Bone marrow (tissue), 2 donors: ENCODE measurements at places on chromosomes 2 and 18.

DNA sequence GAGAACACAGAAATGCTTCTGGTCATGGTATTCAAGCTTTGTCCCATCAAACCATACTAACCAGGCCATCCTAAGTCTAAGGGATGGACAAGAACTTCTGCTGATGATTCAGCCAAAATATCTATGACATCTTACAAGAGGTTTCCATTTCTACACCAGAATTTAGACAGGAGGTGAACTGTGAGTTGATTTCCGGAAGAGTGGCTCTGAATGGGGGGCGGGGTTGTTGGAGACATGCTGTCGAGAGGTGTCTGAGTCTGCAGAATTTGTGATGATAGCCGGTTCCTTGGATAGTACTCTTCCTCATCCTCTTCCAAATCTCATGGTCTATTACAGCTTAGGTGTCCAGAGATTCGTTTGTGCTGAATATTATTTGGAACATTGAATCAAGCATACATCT lies 408.7 kb upstream of the TCF4 start:
- DNase-seq = no peak

GRCh38 chr18:13178976-13179375 lies 39.6 kb upstream of the LDLRAD4 start:
- DNase-seq = no peak

- no peak for DNase-seq
These were observed 18.3 kb downstream of the FHL2 start for GRCh38 chr2:105380432-105381100.

- DNase-seq = no peak
These were observed 9.2 kb downstream of the RNMT start for GRCh38 chr18:13735681-13736080.

DNA sequence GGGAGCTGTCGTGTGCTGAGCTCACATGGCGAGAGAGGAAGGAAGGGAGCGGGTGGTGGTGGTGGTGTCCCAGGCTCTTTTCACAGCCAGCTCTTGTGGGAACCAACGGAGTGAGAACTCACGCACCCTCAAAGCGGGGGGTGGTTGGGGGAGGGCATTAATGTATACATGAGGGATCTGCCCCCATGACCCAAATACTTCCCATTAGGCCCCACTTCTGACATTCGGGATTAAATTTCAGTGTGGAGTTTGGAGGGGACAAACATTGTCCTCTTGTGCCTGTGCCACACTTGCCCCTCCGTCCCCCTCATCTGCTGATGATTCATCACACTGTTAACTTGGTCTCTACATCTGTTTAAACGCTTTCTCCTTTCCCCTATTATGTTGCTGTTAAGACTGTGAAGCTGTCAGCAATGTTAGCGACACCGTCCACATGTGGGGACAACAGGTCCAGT lies 22.5 kb downstream of the INPP4A start:
- DNase-seq = no peak

DNA sequence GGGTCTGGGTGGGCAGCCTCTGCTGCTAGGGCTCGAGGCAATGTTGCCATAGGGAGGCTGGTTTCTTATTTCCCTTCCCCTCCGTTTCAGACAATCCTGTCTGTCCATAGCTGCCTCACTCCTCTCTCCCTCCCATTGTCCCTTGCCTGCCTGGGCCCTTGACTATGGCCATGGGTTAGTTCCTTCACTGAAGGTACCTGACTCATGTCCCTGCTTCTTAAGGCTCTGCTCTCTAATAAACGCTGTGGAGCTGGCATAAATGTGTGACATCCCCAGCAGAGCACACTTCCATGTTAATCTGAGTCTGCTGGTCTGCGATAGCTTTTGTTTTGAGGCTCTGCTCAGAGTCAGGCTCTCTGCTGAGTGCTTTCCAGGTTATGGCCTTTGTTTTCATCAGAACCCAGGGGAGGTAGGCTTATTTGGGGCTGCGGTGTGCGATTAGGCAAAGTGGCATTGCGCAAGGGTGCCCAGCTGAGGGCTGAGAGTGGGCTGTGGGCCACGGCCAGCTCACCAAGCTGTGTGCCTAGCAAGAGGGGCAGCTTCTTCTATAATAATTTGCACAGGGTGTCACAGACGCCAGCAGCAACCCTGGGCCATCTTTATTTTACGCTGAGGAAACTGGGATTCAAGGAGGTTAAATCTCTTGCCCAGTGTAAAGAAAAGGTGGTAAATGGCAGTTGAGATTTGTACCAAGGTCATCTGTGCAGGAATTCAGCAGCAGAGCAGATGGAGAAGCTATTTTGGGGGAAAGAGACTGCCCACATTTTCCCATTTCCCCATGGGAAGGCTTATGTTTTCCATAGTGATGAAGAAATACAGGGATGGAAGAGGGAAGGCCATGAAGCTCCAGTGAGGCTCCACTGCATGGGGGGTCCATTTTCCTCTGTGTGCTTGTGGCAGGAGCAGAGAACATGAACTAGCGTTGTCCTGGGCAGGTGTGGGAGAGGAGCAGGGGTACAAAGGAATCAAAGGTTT lies 25.6 kb downstream of the MRPL33 start:
- no peak for DNase-seq

DNA sequence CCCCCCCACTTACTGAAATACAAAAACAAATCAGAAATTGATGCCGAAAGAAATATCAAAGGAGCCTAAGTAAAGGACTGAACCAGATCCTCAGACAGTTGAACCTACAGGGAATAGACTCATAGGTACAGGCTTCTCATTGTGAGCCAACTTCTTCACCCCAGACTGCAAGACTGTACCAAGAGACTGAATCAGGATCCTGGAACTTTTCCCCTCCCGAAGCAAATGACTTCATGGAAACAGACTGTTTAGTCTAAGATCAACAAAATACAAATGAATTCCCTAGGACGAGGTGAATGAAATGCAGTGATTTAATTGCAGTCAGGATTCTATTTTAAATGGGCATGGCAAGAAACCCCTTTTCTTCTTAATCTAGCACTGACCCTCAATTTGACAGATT lies 53.6 kb upstream of the RNF152 start:
- no peak for DNase-seq

DNA sequence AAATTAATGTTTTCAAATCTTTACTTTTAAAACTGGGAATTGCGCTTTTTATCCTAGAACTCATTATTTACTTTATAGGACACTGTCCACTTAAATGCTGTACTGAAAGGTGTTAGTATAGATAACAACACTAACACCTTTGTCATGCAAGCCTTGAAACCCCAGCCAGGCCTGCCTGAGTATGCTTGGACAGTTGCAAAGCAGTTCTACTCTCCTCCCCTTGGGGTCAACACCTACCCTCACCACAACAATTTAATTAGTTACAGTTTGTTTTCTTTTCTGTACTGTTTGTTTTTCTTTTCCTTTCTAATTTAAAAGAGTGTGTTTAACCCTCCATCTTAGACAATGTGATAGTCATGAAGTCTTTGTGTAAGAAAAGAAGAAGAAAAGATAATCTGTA lies 18.9 kb upstream of the FAM98A start:
- no peak for DNase-seq

- DNase-seq = no peak
These were observed 106.9 kb upstream of the GAREM1 start for GRCh38 chr18:32577561-32577960.

DNA sequence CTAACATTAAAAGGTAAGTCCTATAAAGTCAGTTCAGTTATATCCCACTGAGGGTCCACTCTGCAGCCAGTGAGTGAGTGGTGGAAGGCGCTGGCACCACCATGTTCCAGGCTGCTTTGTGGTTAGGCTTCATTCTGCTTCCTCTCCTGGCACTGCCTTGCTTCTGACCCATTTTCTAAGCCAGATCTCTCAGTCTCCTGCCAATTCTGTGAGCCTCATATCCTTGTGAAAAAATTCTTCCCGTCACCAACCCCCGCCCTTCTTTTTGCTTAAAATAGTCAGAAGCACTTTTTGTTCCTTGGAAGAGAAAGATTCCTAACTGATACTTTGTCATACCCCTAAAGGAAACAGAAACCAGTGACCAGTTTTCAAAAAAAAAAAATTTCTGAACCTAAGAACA lies 139.8 kb upstream of the NCK2 start:
- DNase-seq = no peak

DNA sequence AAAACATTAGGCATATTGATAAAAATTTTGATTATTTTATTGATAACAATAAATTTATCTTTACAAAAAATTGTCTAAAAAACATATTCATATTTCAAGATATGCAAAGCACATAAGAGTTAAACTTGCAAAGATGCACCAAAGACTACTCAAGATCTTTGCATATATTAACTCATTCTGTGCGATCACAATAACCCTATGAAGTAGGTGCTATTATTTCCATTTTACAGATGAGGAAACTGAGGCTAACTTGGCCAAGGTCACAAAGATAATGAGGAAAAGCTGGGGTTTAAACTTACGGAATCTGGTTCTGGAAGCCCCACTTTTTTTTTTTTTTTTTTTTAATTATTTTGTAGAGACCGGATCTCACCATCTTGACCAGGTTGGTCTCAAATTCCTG lies 94.4 kb upstream of the SERTAD2 start:
- no peak for DNase-seq
